ACHN (cell line): ENCODE measurements at places on chromosomes 13 and 19.

DNA sequence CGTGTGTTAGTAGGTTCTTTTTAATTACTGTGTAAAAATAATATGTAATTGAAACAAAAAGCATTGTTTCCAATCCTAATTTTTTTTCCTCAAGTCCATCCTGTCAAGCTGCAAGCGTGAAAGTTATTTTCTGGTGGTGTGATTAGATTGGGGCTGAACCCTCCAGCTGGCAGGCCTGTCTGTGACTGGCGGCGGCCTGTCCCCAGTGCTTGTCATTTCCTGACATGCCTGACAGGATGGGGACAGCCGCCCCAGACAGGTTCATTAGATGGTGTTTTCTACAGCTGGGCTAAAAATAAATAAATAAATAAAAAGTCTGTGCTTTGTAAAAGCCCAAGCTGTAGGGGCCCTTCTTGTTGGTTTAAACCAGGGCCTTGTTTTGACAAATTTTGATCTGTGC is 53.7 kb upstream of the MAB21L1 start:
- DNase-seq, result no peak

- DNase-seq, result no peak
Observed at GRCh38 chr19:547836-548720, 4.2 kb downstream of the GZMM start.

GRCh38 chr19:31152906-31153305 is 196.3 kb downstream of the TSHZ3 start:
- DNase-seq, result no peak

- peak; percentile 76 for DNase-seq
Observed at GRCh38 chr19:44723952-44724319, 24.6 kb upstream of the BCL3 start.

DNA sequence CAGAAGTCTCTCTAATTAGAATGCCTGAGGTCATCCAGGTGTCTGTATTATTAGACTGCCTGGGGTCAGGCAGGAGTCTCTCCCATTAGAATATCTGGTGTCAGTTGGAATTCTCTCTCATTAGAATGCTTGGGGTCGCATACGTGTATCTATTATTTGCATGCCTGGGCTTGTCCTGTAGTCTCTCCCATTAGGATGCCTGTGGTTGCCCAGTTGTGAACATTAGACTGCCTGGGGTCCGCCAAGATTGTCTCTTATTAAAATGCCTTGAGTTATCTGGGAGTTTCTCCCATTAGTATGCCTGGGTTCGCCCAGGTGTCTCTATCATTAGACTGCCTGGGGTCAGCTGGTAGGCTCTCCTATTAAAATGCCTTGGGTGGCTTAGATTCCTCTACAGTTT is 1494.7 kb downstream of the UQCRFS1 start:
- DNase-seq, result no peak

- no peak for DNase-seq
Observed at GRCh38 chr19:42122691-42123607, 9.3 kb downstream of the POU2F2 start.

DNA sequence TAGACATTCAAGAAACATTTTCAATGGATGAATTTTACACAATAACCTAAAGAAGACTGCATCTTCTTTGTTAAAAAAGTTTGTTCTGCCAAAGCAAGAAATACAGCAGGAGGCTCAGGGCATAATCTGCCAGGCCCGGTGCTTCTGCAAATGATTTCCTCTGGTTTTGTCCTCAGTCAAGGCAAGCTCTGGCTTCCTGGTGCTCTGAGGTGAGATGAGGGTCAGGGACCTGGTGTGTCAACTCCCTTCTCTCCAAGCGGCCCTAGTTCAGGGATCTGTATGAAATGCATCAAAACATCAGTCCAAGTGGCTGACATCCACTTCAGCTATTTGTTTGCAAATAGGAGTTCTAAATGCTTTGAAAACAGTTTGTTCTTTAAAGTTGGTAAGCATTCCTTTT is 31.6 kb downstream of the LACC1 start:
- no peak for DNase-seq

DNA sequence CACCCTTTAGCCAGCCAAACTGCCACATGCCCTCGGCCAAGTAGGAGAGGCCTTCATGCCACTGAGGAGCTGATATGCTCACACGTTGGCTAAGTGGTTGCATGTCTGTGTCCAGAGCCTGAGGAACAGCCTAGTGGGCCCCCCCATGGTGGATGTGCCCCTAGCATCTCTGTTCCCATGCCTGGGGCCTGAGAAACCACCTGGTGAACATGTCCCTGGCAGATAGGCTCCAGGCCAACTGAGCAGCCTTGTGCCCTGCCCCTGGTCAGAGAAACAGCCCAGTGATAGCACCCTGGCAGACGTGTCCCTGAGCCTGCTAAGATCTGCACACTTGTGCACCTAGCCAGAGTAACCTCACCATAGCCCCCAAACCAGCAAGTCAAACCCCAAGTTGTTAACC is 121.8 kb upstream of the WASF3 start:
- DNase-seq, result no peak

DNA sequence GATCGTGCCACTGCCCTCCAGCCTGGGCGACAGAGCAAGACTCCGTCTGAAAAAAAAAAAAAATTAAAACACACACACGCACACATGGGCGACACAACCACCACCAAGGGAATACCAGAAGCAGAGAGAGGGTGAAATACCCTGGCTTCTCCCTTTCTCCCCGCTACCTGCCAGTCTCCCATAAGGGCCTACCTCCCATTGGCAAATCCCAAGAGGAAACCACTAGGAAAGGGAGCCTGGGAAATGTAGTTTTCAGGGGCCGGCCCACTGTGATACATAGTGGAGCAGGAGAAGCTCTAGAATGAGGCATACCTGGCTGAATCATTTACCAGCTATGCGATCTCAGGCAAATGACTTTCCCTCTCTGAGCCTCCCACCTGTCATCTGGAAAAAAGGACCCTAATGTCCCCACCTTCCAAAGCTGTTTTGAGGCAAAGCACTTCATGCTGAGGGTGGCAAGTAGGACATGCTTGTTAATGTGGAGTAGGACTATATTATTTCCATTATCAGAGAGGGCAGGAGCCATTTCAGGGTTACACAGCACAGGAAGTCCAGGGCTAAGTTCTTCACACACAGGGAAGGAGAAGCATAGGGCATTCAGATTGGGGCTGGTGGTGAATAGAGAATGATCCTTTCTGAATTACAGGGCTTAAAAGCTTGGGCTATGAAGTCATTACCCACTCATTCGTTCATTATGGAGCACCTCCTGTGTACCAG is 14.3 kb upstream of the HNRNPUL1 start:
- DNase-seq, result no peak

DNA sequence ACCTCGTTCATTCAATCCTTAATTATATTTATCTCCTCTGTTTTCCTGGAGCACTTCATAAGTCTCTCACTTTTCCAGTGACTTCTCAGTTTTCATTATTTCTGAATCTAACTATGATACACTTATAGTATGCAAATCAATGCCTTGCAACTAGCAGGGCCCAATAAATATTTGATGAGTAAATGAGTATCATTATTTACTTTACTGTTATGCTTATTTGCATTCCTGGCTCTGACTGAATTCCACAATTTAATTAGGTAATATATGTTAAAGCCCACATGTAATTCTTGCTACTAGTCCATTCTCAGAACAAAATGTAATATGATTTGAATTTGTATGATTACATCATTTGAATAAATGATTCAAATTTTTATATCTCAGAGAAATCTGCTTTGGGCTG is 1595.1 kb upstream of the MIR17HG start:
- no peak for DNase-seq

DNA sequence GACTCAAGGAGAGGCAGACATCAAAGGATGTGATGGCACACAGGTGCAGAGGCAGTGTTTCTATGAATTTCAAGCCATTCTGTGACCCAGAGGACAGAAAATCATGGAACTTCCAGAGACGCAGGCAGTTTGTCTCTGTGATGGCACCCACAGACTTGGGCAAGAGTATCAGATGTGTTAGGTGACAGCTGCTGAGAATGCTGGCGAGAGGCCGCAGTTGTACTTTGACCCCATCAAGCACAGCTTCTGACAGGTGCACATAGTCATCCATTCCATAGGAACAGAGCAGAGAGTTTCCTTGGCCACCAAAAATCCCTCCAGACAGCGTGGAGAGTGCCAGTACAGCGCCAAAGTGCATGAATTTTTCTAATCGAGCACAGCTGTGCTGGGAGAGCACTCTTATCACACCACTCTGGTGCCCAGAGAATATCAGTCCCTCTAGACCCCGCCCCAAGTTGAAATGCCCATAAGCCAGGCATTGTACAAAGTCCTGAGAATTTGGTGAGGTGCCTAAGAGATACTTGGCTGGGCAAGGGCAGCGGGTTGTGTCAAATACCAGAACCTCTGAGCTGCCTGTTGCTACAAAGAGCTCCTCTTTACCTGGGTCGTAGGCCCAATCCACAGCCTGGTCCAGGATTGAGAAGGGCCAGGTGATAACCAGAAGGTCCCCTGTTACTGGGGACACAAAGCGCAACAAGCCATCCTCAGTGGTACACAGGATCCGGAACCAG is 12.4 kb downstream of the WDR87 start:
- DNase-seq, result no peak

DNA sequence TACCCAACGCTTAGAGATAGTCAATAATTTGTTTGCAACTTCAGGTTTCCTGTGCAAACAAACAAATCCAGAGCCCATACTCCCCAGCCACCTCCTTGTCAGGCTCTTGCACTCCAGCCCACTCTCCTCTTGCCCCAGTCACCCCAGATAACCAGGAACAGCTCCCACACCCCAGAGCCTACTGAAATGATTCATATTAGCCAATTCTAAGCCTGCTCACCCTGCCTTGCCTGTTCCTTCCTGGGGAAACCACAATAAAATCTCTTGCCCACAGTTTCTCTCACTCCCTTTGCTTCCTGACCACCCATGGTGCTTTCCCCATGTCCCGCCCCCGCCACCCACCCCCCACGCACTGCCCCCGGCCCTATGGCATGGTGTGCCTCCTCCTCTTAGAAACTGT is 3.8 kb upstream of the ACTL9 start:
- DNase-seq, result no peak

DNA sequence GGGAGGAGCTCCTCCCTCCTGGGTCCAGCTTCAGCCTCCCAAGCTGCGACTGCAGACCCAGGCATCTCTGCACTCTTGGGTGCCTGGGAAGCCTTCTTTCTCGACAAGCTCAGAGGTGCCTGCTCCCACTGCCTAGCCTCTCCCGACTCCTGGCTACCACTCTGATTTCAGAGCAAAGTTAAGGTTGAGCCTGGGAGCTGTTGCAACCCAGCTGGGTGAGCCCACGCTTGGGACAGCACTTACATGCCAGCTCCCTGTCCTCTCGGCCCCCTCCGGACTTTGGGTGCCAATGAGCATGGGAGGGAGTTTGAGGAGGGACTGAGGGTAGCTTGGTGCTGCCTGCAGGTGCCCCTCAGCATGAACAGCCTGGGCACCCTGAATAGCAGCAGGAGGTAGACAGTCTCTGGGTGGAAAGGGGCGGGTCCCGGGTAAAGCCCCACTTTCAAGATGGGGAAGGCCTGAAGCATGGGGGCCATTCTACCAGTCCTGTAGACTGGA is 1383.4 kb upstream of the PCDH20 start:
- no peak for DNase-seq

- no peak for DNase-seq
Observed at GRCh38 chr13:44906230-44906629, 83.0 kb downstream of the NUFIP1 start.

DNA sequence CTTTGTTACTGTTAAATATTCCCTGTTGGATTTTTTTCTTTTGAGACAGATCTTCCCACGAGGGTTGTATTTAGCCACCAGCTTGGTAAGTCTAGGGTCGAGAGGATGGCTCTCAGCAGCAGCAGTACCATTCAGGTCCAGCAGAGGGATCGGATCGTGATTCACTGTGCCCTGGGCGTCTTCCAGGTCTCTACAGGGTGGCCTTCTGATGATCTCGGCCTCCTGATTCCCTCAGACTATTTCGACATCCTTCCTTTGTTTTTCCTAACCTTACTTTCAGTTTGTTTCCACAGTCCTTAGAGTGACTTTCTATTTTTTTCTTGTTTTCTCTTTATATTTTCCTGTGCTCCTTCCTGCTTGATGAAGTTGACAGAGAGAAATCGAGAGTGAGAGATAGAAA is 1436.9 kb downstream of the UQCRFS1 start:
- peak; percentile 32 for DNase-seq

DNA sequence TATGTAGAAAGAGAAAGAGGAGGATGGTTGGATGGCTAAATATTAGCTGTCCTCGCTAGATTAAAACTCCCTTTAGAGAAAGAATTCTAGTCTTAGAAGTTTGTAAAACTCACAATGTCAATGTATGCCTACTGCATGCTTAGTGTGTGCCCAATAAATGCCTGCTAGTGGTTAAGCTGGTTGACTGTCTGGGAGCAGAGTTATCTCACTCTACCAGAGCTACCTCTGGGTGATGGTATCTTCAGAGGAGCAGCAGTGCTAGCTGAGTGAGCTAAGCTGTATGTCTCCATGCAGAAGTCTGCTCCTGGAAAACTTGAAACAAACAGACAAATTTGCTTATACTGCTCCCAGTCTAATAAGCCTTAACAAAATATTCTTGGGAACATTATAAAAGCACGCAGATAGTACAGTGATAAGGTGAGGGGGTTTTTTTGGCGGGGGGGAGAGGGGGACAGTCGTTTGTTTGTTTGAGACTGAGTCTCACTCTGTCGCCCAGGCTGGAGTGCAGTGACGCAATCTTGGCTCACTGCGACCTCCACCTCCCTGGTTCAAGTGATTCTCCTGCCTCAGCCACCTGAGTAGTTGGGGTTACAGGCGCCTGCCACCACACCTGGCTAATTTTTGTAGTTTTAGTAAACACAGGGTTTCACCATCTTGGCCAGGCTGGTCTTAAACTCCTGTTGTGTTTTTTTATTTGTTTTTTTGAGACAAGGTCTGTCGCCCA is 202.8 kb upstream of the TSC22D1 start:
- DNase-seq, result no peak

- DNase-seq, result no peak
Observed at GRCh38 chr13:98503175-98504028, 73.5 kb downstream of the STK24 start.
